ENCODE measurements at places on chromosomes 2 and 18. TPM values are rescaled to one million over a fixed set of nuclear protein-coding genes. Genes with fewer than 3 reads are reported as not detected.

The KCNIP3 gene
- not detected for total RNA-seq

The KCNS3 gene
- not detected for total RNA-seq

The STPG4 gene
- 0.22 TPM for total RNA-seq

The MC5R gene
- 0.15 TPM for total RNA-seq

The ALPI gene
- total RNA-seq: not detected

The DIS3L2 gene
- 41.9 TPM for total RNA-seq

The AP1S3 gene
- total RNA-seq: 9.8 TPM

The GPR55 gene
- total RNA-seq: 0.98 TPM

The RFTN2 gene
- not detected for total RNA-seq

The ANKRD30B gene
- total RNA-seq: not detected

The ESPNL gene
- 0.17 TPM for total RNA-seq

The COLEC11 gene
- total RNA-seq: not detected

The DLGAP1 gene
- 0.44 TPM for total RNA-seq

The SLC14A1 gene
- 0.59 TPM for total RNA-seq

The B3GNT7 gene
- not detected for total RNA-seq

The HOXD13 gene
- not detected for total RNA-seq

The RAB17 gene
- not detected for total RNA-seq

The CD8B2 gene
- total RNA-seq: 0.15 TPM

The CGREF1 gene
- total RNA-seq: 3.9 TPM

The CYP1B1 gene
- 13.2 TPM for total RNA-seq

The POTEF gene
- not detected for total RNA-seq

The FOXI3 gene
- not detected for total RNA-seq

The YES1 gene
- total RNA-seq: 11.2 TPM

The STK39 gene
- total RNA-seq: 33.4 TPM

The MYCN gene
- total RNA-seq: not detected

Data from T-helper 1 cell treated with Interleukin-12 subunit alpha and Interleukin-12 subunit beta and Interleukin-4 antibody, amounts not matched to agents 30 ng/mL and 1 ng/mL, for 36 hours (primary cell).